ENCODE measurements at places on chromosomes 1 and 21. TPM values are rescaled to one million over a fixed set of nuclear protein-coding genes. Genes with fewer than 3 reads are reported as not detected.

GRCh38 chr1:178942285-178943198 is 71.7 kb upstream of the ANGPTL1 start:
- no peak for DNase-seq

- no peak for DNase-seq
Observed at GRCh38 chr1:229251185-229251584, 19.7 kb upstream of the RAB4A start.

- no peak for DNase-seq
Observed at GRCh38 chr21:35768187-35768586, 292.1 kb downstream of the SETD4 start.

GRCh38 chr1:29682919-29683295 is 446.6 kb downstream of the PTPRU start:
- no peak for DNase-seq

DNA sequence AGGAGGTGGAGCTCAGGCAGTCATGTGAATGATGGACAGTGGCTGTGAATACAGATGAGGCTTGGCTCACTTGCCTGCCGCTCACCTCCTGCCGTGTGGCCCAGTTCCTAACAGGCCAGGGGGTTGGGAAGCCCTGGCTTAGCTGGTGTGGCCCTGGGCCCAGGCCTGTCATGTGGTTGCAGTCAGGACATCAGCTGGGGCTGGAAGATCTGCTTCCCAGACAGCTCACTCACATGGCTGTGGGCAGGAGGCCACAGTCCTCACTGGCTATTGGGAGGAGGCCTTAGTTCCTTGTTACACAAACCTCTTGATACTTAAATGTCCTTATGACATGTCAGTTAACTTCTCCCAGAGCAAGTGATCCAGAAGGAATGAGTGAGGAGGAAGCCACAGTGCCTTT is 138.8 kb upstream of the CSF3R start:
- DNase-seq, result no peak

DNA sequence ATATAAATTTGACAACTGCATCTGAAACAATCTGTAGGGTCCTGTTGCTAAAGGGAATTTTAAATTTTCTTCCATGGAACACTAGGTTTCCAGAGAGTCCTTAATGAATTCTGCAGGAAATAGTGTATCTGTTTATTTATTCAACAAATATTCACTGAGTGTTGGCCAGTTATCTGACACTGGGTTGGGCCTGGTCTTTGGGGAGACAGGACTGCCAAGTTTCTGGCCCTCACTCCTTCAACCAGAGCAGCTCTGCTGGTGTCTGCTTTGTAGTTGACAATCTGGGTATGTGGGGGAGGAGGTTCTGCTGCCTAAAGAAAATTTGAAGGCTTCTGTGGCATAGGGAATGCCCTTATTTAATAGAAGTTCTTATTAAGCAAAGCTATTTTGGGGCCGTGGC is 26.1 kb upstream of the HUNK start:
- no peak for DNase-seq

GRCh38 chr1:84859866-84860265 is 33.1 kb downstream of the LPAR3 start:
- no peak for DNase-seq

GRCh38 chr1:160846281-160846680 is 16.4 kb downstream of the CD244 start:
- no peak for DNase-seq

DNA sequence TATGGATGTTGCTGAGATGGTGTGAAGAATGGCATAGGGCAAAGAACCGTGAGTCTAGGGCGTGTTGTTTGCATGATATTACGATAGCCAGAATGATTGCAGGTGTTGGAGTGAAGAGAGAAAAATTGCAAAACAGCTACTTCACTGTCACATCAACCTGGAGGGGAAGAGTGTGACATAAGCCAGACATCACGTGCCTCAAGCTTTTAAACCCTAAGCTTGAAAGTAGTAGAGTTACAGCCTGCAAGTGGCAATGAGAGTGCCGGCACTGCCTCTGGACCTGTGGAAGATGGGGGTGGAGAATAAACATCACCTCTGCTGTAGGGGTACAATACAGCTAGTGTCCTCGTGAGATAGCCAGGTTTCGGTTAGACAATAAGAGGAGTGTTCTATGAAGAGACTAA is 11.1 kb downstream of the EEIG2 start:
- no peak for DNase-seq

DNA sequence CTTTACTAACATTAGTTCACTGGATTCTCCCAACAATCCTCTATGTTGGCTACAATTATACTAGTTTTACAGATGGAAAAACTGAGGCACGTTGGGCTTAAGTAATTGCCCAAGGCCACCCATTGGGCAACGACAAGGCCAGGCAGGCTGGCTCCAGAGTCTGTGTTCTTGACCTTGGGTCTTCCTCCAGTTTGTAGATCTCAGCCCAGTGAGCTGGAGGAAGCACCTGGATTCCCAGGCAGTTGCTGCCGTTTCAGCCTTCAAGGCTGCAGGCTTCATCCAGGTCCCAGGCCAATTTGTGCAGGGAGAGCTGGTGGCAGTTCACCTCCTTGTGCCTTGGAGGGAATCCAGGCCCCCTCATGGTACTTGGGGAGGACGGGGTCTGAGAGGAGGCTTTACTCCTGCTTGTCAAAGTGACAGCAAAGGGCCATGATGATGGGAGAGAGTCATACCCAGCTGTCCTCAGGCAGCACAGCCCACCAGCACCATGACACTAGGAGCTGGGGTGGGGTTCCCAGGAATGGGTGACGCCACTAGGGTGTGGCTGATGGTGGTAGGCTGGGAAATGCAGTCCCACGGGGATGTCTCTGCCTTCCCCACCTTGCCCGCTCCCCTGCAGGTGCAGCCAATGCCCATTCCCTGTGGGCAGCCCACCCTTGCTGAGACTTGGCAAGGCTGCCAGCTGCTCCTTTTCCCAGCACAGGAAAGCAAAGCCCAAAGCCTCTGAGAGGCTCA is 27.1 kb downstream of the PKP1 start:
- DNase-seq, result no peak

- no peak for DNase-seq
Observed at GRCh38 chr1:192546596-192547190, 28.9 kb upstream of the RGS1 start.

- DNase-seq, result no peak
Observed at GRCh38 chr1:23865543-23865930, 2.6 kb downstream of the FUCA1 start.

DNA sequence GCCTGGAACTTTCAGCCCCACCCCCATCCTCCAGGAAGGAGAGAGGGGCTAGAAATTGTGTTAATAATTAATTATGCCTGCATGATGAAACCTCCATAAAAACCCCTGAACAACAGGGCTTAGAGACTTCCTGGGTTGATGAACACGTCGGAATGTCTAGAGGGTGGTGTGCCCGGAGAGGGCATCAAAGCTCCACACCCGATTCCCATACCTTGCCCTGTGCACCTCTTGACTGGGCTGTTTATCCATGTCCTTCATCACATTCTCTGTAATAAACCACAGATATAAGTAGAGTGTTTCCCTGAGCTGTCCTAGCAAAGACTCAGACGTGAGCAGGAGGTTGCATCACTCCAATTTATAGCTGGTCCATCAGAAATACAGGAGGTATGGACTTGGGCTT is 624.0 kb downstream of the NPHP4 start:
- DNase-seq, result no peak

DNA sequence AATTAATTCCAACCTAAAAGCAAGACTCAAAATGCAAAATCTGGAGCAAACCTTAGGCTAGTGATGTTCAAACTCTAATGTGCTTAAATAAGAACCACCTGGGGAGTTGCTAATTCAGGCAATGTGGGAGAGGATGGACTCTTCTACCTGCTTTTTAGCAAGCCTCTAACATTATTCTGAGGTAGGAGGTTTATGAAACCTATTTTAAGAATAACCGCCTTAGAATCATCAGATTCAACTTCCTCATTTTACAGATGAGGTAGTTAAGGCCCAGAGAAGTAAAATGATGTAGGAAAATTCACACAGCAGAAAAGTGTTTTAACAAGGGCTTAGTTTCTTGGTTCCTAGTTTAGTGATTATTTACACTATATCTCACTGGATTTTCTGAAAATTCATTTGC is 8.6 kb upstream of the NTNG1 start:
- no peak for DNase-seq

Gene TTC22
- 0.05 TPM for polyA plus RNA-seq

Gene CR1L
- 0.52 TPM for polyA plus RNA-seq

Gene BACE2
- polyA plus RNA-seq, result 29.1 TPM

Gene HTR6
- not detected for polyA plus RNA-seq

All from forelimb muscle (tissue), 1 donor.